Activated CD4-positive, alpha-beta T cell treated with anti-CD3 and anti-CD28 coated beads, Interleukin-2, amount 10 ng/mL, durations not matched to agents 7 days and 5 days (primary cell): ENCODE measurements at places on chromosomes 16 and 17.

DNA sequence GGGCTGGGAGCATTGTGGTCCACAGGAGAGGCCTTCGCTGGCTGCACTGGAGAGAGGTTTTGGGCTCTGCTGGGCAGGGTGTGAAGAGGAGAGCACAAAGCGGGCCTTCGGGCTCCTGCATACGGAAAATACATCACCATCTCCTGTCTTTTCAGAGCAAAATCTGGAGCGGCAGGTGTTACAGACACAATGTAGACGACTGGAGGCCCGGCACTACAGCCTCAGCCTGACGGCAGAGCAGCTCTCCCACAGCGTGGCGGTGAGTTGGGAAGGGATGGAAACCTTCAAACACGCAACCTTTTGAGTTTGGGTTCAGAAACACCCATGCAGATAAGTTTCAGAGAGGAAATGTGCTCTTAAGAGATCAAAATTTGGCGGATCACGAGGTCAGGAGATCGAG is 17.9 kb downstream of the GINS2 start:
- DNase-seq: no peak

DNA sequence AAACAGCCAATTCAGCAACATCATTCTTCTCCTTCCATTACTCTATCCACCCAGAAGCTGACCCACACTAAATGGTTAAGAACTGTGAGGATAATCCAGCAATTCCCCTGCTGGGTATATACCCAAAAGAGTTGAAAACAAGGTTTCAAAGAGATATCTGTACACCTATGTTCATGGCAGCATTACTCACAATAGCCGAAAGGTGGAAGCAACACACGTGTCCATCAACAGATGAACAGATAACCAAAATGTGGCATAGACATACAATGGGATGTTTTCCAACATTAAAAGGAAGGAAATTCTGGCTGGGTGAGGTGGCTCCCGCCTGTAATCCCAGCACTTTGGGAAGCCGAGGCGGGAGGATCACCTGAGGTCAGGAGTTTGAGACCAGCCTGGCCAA is 19.9 kb downstream of the MIS12 start:
- no peak for DNase-seq

DNA sequence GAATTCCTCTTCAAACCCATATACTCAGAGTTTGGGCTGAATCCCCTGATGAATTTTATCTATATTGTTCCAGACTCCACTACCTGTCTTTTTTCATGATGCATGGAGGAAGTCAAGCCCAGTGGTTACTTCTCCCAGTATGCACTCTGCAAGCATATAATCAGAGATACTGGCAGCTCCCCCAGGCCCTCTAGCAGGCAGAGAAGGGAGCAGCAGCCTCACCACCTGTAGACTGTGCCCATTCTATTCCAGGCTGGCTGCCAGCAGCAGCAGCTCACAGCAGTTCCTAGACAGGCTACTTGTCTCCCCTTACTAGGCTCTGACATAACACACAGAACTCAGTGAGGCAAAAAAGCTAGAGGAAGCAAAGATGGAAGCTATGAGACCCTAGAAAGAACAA is 3.4 kb downstream of the MKS1 start:
- no peak for DNase-seq

- DNase-seq: no peak
These were observed 278.6 kb downstream of the HAPSTR1 start for GRCh38 chr16:9370061-9370491.

GRCh38 chr16:8388684-8389083 is 201.6 kb downstream of the TMEM114 start:
- no peak for DNase-seq

DNA sequence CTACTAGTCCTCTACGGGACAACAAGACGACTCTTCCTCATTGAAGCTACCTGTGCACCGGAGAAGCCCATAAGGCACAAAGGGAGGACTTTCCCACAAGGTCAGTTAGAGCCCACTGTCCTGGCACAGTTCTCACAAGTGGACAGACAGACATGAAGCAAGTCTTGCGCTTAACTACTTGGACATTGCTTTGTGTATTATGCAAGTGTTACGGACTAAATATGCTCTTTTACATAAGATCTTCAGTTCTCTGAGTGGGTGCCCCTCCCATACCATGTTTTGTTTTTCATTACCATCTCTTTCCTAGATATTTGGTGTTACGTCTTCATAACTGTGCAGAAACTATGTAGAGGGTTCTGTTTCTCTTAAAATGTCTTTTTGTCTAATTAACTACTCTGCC is 18.1 kb downstream of the ANKRD40CL start:
- no peak for DNase-seq

- no peak for DNase-seq
These were observed 27.8 kb downstream of the USP36 start for GRCh38 chr17:78812855-78813254.

GRCh38 chr17:4362141-4362540 is 4.3 kb downstream of the UBE2G1 start:
- DNase-seq: no peak

- DNase-seq: no peak
These were observed 7.3 kb downstream of the TAT start for GRCh38 chr16:71569621-71570020.

- DNase-seq: no peak
These were observed 10.5 kb downstream of the MNT start for GRCh38 chr17:2390199-2390836.

GRCh38 chr17:40980596-40980995 is 3.5 kb downstream of the KRT40 start:
- no peak for DNase-seq

DNA sequence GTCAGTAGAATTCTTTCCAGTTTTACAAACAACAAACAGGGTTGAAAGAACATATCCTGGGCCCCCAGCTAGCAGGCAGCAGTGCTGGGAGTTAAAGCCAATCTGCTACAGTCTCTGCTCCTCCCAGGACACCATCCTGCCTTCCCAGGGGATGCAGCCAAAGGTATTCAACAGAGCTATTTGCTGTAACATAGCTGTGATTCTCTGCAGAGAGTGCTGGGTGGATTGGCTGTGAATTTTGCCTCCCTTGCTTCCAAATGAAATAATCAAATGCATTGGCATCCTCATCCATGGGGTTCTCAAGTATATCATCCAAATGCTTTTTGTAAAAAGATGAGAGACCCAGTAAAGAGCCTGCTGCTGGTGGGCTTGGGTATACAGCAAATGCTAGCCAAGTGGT is 124.3 kb downstream of the NPIPB5 start:
- no peak for DNase-seq

DNA sequence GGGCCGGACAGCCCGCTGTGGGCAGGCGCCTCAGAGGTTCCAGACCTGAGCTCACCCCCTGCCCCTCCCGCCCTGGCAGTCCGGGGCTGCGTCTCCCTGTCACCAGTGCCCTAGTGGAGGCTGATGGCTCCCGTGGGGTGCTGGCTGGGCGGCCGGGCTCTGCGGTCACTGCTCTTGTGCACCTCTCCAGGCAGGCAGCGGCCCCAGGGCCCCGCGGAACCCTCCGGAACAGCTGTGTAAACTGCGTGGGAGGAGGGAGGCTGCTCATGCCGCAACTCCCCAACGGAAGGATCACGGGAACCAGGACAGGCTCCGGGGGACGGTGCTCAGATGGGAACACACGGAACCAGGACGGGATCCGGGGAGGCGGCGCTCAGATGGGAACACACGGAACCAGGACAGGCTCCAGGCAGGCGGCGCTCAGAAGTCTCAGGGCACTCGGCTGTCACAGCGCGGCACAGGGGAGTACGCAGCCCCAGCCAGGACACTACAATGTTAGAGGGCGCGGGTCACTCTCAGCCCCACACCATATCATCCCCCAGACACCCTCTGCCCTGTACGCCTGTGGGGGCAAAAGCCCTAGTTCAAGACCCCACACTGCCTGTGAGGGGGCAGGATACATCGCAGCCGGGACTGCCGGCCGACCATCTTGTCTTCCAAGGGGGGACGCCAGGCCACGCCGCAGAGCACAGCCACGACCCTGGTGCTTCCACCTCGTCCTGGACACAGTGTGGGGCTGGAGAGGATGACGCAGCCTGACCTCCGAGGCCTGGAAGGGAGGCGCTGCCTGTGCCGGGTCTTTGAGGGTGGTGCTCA is 74.0 kb upstream of the GNG13 start:
- DNase-seq: no peak
